ENCODE measurements at places on chromosomes 11 and 22.

DNA sequence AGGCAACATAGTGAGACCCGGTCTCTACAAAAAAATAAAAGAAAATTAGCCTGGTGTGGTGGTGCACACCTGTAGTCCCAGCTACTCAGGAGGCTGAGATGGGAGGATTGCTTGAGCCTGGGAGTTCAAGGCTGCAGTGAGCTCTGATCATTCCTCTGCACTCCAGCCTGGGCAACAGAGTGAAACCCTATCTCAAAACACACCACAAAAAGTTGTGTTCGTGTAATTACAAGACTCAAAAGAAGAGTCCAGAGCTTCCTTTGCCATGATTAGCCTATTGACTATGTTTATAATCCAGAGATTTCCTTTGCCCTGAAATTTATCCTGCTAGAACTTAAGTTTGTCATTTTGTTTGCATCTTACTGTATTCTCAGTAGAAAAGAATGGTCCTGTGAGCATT lies 21.0 kb downstream of the SGSM3 start:
- DNase-seq, result no peak

DNA sequence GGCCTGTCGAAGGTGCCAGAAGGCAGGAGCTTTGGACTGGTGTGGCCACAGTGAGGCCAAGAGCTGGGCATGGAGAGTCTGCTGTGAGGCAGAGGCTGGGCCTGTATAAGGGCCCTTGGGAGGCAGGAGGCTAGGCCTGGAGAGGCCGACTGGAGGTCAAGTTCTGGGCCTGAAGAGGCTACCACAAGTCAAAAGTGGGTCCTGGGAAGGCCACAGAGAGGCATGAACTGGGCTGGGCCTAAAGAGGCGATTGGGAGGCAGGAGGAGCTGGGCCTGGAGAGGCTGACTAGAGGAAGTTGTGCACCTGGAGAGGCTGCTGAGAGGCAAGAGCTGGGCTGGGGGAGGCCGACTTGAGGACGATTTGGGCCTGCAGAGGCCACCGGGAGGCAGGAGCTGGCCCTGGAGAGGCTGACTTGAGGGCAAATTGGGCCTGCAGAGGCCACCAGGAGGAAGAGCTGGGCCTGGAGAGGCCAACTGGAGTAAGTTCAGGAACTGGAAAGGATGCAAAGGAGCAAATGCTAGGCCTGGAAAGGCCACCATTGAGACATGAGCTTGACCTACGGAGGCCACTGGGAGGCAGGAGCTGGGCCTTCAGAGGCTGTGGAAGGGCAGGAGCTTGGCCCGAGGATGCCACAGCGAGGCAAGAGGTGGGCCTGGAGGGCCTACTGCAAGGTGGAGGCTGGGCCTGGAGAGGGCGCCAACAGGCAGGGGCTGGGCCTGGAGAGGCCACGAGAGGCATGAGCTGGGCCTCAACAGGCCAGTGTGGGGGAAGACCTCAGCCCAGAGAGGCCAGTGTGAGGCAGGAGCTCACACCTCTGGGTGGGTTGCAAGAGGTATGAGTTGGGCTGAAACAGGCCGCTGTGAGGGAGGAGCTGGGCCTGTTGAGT lies 39.8 kb downstream of the OR4C45 start:
- DNase-seq, result no peak

DNA sequence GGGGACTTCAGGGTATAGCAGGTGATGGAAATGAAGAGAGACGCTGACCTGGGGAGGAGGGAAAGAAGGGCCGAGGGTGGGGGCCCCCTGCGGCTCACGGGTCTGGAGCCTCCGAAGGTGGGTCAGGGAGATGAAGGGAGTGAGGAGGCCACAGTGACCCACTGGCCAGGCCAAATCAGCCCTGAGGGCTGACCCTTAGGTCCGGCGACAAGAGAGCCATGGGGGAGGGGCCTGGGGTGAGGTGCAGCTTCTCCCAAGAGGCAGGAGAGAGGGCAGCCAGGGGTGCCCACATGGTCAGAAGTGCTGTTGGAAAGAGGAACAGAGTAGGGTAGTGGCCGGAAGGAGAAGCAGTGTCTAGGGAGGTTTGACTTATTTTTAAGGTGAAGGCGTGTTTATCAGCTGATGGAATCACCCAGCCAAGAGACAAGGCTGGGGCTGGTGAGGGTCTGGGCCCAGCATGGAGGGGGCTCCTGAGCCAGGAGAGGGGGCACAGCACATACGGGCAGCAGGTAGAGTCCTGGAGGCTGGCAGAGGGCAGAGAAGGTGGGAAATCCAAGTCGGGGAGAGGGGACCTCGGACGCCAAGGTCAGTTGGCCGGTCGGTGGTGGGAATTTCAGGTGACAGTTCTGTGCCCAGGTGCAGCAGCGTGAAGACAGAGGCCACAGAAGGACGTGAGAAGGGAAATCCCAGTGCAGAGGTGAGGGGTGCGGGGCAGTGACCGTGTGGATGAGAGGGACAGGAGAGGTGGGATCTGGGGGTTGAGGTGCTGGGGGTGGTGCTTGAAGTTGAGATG lies 49.0 kb downstream of the LINC01488 start:
- DNase-seq, result no peak

- DNase-seq, result no peak
These were observed 32.7 kb upstream of the ACCSL start for GRCh38 chr11:44014968-44015623.

DNA sequence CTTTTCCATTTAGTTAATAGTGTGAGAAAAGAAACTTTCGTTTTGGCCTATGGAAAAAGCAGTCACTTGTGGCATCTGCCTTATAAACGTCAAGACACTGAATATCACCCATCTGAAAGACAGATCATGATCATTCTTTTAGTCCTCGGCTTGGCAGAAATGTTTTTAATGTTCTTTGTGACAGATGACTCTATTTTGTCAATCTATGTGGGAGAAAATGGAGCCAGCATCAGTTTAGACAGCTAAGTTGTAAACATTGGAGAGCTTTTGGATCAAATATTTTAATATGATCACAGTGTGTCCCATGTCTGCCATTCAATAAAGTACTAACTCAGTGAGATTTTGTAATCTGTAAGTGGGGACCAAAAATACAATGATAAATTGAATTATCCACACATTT lies 85.1 kb upstream of the LUZP2 start:
- DNase-seq, result no peak

GRCh38 chr11:111205632-111206385 lies 39.7 kb upstream of the POU2AF2 start:
- no peak for DNase-seq

GRCh38 chr11:45599161-45599943 lies 66.1 kb downstream of the CHST1 start:
- no peak for DNase-seq

GRCh38 chr11:14444441-14445189 lies 55.0 kb downstream of the COPB1 start:
- no peak for DNase-seq

DNA sequence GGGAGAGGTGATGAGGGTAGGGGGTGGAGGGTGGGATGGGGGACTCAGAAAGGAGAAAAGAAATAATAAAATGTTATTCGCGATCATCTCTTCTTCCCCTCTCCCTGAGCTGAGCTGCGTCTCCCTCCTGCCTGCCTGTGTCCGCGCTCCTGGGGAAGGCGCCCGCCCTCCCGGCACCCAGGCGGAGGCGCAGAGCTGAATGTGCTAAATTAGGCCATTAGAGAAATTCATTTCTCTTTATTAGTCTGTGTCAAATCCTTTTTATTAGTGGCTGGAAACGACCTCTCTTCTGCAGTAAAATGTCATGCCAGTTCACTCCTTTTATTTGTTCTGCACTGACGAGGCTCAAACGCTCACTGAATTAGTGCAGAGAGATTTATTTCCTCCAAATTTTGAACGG lies 116.1 kb downstream of the FEZ1 start:
- no peak for DNase-seq

DNA sequence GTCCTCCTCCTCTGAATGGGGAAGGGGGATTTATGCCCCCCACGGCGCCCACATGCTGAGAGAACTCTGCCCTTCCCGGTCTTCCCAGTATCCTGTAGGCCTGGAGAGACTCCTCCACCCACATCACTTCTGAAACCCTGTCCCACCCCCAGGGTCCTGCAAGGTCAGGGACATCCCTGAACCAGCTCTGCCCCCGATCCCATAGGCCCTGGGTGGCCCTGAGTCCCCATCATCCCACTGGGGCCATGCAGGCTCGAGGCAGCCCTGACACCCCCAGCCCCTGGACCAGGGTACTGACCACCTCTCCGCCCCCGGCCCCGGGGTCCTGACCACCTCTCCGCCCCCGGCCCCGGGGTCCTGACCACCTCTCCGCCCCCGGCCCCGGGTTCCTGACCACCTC lies 11.7 kb downstream of the B4GALNT4 start:
- DNase-seq, result no peak

GRCh38 chr11:35810045-35810645 lies 133.7 kb upstream of the LDLRAD3 start:
- no peak for DNase-seq

DNA sequence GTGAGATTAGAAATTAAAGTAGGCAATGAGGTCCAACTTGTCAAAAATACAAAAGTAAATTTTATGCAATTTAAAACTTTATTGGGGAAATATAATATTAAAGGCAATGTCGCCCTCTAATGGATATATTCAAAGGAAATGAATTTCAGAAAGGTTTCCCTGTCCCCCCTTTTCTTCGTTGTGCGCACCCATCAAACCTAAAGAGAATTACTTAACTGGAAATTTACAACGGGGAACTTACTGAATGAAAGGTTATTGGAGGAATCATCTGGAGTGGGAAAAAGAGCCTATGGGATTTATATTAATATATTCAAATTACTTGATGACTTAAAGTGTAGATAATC lies 1.7 kb upstream of the ABTB2 start:
- DNase-seq, result no peak

GRCh38 chr22:42844756-42845155 lies 12.3 kb downstream of the ARFGAP3 start:
- no peak for DNase-seq
